NAMALWA (cell line): ENCODE measurements at places on chromosomes 6 and 20.

GRCh38 chr6:89286516-89286915 lies 28.6 kb downstream of the GABRR2 start:
- DNase-seq = no peak

DNA sequence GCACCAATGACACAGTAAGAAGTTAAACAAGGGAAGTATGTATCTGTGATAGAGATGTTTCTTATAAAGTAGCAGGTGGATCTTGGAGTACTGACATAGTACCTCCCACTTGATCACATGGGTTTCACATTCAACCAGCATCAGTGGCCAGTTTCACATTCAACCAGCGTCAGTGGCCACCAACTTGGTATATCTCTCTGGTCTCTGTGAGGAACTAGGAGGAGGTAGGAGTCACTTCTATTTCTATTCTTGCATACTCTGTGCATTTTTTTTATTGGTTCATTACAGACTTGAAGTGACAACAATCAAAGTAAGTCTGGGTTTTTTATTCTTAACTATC lies 200.3 kb upstream of the SIM1 start:
- DNase-seq = peak; percentile 8

DNA sequence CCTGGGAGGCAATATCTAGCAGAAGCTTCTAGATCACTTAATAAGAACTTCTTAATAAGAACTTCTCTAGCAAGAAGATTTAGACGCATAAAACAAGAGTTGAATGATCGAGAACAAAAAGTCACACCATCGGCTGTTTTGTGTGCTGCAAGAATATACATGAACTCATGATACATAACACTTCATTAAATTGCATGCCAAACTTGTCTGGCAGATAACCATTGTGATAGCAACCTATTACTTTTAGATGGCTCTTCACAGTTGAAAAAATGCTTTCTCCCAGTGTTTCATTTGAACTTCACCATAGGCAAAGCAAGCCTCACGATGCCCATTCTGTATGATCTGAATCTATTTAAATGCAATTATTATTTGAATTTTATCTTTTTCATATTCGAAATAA lies 249.9 kb downstream of the CBLN4 start:
- DNase-seq = no peak

- DNase-seq = no peak
These were observed 580.3 kb downstream of the TENT5A start for GRCh38 chr6:81172056-81172740.

DNA sequence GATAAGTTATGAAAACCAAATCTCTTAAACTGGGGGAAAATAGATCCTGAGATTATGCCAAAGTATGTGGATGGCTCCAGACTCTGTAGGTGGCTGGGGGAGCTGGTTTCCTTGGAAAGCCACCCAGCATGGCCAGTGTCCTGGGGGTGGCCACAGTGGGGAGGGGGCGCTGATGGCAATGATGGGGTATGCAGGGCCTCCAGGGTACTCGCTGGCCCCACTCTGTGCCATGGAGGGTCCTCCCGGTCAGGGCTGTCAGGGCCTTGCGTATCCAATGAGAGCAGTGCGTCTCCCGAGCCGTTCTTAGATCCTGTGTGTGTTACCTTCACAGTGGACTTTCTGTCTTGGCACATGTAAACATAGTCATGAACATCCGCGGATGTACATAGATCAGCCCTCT lies 152.8 kb downstream of the TMEM242 start:
- DNase-seq = no peak

GRCh38 chr6:79257381-79258205 lies 23.1 kb upstream of the HMGN3 start:
- no peak for DNase-seq

- DNase-seq = peak; percentile 7
These were observed 469.5 kb downstream of the QKI start for GRCh38 chr6:163883984-163884383.
